ENCODE measurements at places on chromosomes 4 and X.

DNA sequence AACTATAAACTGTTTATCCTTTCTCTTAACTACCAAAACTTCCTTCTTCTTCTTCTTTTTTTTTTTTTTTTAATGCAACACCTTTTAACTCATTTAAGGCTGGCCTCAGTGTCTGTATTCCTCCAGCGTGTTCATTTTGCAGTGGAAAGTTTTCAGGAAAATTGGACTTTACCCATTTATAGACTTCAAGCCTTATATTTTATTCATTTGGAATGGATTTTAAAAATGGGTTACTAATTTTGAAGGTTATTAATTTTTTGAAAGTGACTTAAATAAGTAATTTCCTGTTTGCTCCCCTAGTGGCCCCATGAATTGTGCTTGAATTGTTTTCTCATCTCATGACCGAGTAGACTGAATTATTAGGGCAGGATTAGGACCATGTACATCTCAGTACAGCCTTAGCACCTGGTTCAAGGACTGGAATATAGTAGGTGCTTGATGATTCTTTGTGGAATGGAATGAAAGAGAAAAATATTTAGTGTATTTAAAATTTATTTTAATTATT is 282.7 kb downstream of the ANKRD50 start:
- DNase-seq, result no peak

DNA sequence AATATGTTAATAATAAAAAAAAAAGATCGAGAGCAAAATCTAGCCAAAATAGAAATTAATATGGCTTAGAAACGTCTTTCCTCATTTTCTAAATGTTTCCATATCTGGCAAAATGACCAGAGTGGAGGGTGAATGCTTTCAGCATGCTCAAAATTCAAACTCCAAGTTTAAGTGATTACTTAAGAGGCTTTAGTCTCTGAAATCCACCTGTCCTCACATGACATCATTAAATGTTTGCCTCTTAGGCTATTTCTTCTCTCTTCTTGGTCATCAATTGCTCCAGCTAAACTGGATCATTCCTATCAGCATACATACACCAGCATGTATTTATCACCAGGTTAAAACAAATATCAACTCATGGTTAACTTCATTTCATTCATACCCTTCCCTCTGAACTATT is 54.5 kb upstream of the ATXN3L start:
- no peak for DNase-seq

DNA sequence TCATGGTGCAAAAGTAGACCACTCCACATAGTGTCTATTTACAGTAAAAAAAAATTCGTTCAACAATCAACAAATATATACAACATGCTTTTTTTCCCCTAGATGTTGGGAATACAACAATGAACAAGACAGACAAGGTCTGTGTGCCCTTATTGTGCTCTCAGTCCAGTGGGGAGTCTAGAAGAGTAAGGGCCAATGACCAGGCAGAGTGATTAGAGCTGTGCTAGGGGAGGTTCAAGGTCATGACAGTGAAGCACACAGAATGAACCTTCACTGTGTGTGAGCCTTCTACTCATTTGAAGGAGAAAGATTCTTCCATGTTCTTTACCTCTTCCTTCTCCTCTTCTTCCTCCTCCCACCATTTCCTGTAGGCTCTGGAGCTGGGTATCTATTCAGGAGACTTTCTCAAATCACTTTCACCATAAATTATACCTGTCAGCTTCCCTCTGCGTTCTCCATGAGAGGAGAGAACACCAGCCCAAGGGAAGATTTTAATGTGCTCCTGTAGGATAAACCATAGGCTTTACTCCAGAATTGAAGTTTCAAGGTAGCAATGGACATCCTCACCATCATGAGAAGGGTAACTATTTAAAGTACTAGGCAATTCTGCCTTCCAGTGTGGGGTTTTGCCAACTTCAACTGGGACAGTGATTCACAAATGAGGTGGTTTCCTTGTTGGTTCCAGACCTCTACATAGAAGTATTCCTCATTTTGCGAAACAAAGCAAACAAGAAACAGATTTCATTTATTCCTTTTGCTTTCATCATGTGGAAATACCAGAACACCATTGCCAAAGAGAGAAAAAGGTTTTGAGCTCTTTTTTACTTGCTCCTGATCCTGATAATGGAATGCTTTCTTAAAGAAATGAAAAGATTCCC is 246.9 kb upstream of the GPC4 start:
- no peak for DNase-seq

- DNase-seq, result no peak
Measured at GRCh38 chr4:109389369-109390114, 44.1 kb upstream of the SEC24B start.

DNA sequence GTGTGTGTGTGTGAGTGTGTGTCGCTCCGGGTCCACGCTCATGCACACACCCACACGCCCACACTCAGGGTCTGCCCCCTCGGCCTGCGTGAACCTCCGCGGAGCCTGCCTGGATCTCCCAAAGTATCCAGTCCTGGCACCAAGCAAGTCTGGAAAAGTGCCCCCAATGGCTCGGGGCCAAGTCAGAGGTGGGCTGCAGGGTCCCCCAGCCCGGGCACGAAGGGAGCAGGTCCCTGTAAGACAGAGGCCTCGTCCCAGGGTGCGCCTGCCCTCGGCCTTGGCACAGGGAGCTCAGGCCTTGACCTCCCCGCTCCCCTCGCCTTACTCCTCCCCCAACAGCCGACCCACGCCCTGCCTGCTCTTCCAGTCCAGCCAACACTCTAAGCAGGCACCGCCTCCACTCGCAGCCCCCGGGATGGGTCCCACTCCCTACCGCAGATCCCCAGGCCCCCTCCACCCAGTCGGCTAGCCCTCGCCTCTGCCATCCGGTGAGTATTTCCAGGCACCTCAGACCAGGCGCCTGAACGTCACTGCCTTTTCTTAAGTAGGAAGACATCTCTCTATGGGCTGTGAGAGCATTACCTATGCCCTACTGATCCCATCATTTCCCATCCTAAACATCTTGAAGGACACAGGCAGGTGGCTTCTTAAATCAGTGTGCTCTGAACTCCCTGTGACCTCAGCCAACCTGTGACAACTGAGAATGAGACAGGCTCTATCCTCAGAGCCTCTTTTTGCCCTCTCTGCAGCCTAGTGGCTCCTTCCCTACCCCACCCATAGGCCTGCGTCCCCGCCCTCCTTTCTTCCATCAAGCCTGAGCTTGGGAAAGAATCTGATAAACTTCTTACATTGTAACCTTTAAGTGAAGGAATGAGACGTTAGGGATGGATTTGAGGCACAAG is 704 bp downstream of the FAM114A1 start:
- peak; percentile 38 for DNase-seq

- DNase-seq, result no peak
Measured at GRCh38 chr4:97942951-97943350, 200.3 kb downstream of the STPG2 start.

- no peak for DNase-seq
Measured at GRCh38 chr4:107725281-107725859, 5.3 kb upstream of the PAPSS1 start.

All from H9 (cell line).